ENCODE measurements at places on chromosomes 16 and 17.
A peak's percentile ranks its signal among the peaks of the same experiment; 100 is the strongest.

DNA sequence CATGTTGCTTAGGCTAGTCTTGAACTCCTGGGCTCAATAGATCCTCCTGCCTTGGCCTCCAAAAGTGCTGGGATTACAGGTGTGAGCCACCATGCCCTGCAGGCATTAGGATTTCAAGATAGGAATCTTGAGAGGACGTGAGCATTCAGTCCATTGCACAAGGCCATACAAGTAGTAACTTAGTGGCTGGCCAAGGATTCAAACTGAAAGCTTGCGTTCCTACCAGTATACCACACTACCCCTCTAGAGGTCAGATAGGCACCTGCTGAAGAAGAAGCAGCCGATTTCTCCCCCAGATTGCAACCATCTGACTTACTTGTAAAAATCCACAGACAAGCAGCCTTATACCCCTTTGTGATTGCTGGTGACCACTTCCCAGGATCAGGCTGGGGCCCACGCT, 80.9 kb downstream of the CACNG3 start:
- DNase-seq, result no peak

DNA sequence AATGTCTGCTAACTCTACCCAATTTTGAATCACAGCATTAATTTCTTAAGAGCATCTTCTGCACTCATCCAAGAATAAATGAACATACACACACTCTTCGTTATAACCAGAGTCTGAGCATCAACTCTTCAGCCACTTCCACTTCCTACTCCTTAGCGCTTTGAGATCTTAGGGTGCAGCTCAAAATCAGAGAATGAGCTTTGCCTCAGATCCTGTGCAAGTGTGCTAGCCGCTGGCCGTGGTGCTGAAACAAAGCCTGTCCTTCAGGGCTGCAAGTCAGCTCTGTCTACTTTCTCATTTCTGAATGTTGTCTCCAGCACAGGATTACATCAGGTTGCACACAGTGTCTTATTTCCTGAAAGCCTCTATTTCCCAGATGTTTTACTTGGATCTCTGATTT, 165.4 kb downstream of the AIPL1 start:
- peak; percentile 63 for DNase-seq

GRCh38 chr16:86663685-86664521, 85.6 kb downstream of the FOXL1 start:
- peak; percentile 48 for DNase-seq

- no peak for DNase-seq
Measured at GRCh38 chr16:35352431-35352830, 1893.0 kb downstream of the TP53TG3F start.

DNA sequence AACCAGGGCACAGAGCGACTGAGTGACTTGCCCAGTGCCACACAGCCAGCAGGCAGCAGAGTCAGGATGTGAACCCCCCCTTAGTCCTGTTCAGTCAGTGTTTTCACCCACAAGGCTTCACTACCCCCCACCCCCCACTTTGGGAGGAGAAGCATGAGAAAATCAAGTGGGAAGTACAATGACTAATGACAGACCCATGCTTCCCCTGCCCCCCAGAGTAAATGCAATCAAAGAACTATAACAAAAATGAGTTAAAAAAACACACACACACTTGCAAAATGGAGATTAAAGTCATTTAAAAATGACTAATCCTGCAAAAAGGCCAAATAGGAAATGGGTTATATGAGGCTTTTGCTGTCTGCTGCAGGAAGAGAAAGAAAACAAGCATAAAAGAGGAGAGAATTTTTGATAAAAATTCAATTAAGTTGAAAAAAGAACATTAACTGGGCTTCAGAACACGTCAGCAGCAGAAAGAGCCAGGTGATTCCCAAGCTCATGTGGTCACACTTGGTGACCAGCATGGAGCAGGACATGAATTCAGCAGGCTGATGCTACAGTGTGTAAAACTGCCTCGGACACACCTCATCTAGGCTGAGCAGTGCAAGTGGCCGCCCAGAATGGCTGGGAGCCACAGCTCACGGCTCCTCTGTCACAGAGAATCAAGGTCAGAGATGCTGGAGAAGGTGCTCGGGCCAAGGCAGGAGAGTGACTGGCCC, 212.3 kb downstream of the ZNF423 start:
- no peak for DNase-seq

Data from activated CD4-positive, alpha-beta T cell treated with anti-CD3 and anti-CD28 coated beads for 36 hours (primary cell).